ENCODE measurements at places on chromosomes 3 and 15.

DNA sequence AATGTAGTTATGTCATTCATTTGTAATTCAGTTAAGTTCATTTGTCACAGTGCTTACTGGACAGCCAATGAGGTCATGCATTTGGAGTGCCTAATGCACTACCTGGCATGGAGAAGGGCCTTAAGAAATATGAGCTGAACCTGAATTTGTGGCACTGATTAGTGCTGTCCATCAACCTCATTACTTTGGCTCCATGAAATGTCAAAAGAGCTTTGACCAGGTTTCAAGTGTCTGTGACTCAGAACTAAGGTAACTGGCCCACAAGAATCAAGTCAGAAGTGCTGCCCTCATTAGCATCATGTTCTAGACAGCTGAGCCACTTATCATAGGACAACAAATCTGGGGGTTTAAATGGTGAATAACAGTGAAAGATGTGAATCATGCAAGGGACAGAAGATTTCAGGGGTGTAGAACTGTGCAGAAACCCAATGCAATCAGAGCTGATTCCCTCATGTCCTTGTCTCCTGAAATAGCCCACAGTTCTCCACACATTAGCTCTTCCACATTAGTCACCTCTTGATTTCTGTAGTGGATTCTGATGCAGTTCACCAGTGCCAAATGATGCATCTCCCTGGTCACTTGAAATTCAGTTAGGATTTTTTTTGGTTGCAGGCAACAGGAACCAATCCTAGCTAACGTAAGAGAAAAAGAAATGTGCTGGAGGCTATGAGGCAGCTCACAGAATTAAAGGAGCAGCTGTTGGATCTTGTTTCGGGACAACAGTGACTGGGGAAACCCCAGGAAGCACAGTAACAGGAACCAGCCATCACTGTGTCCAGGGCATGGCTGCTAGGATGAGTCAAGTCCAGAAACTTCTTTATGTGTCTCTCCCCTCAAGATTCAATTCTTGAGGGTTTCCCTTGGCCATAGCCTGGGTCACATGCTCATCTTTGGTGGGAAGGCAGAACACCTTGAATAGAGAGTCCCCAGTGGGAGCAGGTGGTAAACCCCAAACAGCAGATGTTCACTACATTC is 38.7 kb downstream of the CHST2 start:
- DNase-seq = no peak

- no peak for DNase-seq
Observed at GRCh38 chr3:47635536-47635935, 56.9 kb upstream of the CSPG5 start.

DNA sequence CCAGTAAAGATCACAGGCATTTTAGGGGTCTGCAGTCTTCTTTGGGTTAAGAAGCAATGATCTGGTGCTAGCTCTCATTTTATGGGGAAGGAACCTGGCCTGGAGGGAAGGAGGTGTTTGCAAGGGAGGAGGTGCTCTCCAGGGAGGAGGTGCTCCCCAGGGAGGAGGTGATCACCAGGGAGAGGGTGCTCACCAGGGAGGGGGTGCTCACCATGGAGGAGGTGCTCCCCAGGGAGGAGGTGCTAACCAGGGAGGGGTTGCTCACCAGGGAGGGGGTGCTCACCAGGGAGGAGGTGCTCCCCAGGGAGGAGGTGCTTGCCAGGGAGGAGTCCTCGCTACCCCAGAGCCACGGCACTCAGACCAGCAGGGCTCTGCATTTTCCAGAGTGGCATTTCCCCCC is 115.7 kb downstream of the TLE3 start:
- no peak for DNase-seq

- DNase-seq = peak; percentile 67
Observed at GRCh38 chr15:24772686-24773373, 97.3 kb downstream of the NPAP1 start.

DNA sequence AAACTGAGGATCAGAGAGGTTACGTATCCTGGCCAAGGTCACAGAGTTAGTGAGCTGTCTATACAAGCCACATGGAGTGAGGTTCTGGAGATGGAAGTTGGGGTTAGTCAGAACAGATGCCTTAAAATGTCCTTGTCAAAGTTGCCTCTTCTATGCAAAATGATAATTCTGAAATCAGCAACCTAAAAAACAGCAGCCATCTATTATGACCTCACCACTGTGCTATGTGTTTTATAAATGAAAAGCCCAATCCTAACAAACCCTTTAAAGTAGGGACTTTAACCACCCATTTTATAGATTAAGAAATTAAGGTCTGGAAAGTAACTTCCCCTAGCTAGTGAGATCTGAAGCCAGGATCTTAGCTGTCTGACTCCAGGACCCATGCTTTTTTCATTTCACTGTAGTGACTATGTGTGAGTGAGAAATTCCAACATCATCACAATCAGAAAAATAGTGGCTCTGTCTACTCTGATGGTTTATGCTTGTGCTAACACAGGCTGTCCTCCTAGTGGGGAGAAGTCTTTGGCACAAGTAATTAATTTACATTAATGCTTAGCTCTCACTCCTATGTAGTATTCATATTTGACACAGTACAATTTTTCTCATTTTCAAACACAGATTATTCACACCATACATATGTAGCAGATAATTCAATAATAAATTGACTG is 143.6 kb downstream of the ANO10 start:
- no peak for DNase-seq

DNA sequence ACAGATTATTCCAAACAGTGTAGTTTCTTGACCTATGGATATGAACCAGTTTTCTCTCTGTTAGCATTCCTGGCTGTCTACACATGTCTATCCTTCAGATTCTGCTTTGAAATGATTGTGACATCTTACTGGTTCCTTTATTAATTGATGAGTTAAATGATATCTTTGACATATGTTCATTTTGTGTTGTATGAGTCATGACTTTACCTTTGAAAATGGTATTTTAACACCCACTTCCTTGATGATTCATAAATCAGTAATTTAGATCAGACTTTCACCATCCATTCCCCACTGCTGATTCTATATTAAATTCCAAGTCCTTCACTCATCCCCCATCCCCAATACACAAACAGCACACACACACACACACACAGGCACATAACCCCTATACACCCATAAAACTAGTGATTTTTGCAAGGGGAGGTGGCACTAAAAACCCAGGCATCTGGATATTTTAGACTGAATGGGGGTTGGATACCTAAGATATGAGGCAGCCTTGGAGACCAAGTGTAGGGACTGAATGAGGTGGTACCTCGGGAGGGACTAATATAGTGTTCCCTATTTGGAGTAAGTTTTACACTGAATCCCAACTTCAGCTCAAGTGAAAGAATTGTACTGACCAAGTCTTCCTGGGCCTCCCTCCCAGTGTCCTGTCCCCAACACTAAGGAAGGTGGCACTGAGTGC is 9.7 kb downstream of the CCK start:
- no peak for DNase-seq

DNA sequence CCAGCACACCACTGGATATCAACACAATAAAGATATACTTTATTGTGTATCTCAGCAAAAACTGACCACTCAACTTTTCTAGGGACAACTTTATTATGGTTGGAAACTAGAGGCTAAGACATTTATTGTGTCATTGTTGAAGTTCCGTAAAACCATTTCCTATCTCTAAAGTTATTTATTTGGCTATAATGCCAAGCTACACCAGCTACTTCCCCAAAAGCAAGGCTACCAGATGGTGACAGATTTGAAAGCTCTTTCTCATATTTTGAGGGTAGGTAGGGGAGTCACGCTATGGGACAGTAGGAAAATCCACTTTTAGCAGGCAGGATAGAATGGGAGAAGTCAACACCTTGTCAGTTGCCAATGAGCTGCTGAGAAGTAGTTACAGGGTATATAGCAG is 834.6 kb upstream of the CFAP20DC start:
- no peak for DNase-seq

- no peak for DNase-seq
Observed at GRCh38 chr3:142896996-142897395, 8.1 kb upstream of the PCOLCE2 start.

DNA sequence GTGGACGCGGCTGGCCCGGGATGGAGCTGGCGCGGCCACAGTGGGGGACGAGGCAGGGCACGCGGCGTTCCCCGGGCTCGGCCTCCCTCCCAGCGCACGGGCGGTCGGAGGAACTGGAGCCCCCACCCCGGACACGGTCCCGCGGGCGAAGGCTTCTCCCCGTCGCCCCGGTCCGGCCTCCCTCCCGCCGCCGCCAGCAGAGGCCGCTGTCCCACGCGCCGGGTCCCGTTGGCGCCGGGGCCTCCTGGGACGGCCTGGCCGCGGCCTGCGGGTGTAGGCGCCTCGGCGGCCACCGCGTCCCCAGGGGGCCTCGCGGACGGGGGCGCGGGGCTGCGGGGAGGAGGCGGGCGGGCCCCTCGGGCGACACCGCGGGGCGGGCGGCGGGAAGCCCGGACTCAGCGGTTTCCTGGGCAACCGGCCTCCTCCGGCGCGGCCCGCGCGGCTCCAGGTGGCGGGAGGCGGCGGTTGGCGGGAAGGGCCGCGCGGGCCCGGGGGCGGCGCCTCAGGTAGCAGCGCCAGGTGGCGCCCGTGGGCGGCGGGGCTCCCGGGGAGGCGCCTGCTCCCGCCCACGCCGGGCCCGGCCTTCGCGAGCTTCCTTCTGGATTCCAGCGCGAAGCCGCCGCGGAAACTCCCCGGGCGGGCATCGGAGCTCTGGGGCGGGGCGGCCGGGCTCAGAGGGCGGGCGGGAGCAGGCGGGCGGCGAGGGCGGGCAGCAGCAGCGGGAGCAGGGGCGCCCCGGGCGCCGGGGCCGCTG is 26.7 kb downstream of the MELTF start:
- peak; percentile 80 for DNase-seq

GRCh38 chr3:76871655-76872054 is 168.2 kb upstream of the ROBO2 start:
- DNase-seq = no peak

- DNase-seq = no peak
Observed at GRCh38 chr3:128489927-128490649, 2.9 kb downstream of the GATA2 start.

- DNase-seq = no peak
Observed at GRCh38 chr3:85706130-85706529, 747.3 kb downstream of the CADM2 start.

- DNase-seq = no peak
Observed at GRCh38 chr3:185959609-185960521, 22.1 kb upstream of the TRA2B start.

DNA sequence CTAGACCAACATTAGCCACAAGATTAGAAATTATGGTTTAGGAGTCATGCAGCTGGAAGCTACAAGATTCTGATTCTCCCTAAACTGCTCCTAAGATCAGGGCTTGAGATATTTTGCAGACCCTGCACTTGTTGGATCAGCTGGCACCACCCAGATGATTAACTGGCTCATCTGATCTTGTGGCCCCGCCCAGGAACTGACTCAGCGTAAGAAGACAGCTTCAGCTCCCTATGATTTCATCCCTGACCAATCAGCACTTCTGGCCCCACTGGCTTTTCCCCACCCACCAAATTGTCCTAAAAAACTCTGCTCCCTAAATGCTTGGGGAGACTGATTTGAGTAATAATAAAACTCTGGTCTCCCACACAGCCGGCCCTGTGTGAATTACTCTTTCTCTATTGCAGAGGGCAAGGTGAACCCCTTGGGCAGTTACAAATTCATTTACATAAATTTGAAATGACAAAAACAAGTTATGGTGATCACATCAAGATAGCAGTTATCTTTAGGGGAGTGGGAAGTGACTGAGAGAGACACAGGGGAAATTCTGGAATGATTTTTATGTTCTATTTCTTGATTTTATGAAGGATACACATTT is 76.5 kb downstream of the CD200R1L start:
- DNase-seq = peak; percentile 46

DNA sequence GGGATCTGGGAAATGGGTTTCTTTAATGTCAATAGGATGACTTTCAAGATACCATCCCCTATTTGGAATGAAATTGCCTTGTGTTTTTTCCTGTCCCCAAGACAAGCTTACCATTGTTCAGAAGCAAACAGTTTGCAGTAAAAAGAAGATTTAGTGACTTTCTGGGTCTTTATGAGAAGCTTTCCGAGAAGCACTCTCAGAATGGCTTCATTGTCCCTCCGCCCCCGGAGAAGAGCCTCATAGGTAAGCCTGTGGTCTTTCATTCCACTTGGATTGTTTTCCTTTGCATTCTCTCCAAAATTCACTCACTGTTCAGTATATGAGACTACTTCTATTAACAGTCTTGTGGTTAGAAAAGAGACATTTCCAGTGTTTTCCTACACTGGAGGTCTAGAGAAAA is 25.6 kb upstream of the SNX22 start:
- no peak for DNase-seq

DNA sequence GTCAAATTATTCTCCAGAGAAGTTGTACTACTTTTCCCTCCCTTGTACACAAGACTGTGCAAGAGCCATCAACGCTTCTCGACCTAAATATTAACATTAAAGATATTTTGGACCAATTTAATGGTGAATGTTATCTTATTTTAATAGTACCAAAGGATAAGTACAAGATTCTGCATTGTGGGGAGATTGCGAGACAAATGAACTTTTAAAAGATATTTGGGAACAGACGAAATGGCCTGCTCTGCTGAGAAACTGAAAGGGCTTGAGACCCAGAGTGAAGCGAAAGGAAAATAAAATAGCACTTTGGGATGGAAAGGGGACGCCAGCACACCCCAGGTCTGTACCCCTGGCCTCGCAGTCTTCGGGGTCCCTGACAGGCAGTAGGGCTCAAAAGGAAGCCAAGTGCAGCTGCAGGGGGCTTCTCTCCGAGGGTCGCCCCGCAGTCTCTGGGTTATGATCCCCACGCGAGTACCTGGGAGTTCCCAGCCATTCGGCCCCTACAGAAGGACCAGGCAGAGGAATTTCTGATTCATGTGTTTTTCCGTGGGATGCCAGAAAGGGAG is 97.6 kb upstream of the VGLL3 start:
- DNase-seq = no peak

DNA sequence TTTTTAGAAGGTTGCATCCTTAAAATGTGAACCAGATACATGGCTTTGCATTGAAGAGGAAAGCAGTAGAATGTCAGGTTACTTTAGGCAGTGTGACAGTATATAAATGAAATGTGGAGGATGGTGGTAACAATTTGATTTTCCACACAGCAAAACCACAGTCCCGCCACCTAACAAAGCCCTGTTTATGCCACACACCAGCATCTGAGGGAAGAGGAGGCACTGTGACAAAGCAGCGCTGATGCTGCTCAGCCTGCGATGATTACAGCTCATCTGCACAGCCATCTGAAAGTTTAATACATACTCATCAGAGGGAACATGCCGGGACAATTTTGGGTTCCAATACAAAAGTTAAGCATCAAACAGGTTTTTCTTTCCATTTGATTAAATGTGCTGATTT is 8.9 kb downstream of the RNF7 start:
- no peak for DNase-seq

DNA sequence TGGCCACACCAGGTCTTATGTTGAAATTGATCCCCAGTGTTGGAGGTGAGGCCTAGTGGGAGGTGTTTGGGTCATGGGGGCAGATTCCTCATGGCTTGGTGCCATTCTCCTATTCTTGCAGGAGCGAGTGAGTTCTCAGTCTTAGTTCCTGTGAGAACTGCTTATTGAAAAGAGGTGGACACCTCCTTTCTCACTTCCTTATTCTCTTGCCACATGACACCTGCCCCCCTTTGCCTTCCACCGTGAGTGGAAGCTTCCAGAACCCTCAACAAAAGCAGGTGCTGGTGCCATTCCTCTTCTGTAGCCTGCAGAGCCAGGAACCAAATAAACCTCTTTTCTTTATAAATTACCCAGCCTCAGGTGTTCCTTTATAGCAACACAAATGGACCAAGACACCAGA is 318.1 kb upstream of the MCTP2 start:
- no peak for DNase-seq

GRCh38 chr3:31985831-31986230 is 4.3 kb downstream of the ZNF860 start:
- DNase-seq = no peak
